ENCODE measurements at places on chromosomes 7 and 10. TPM values are rescaled to one million over a fixed set of nuclear protein-coding genes. Genes with fewer than 3 reads are reported as not detected.

CCDC172 gene
- total RNA-seq, result not detected

FOXL3 gene
- not detected for total RNA-seq

KNDC1 gene
- total RNA-seq, result 1.1 TPM

DYDC1 gene
- not detected for total RNA-seq

TEX36 gene
- total RNA-seq, result not detected

PLEKHA1 gene
- 31.9 TPM for total RNA-seq

ADO gene
- total RNA-seq, result 25.4 TPM

NAMPT gene
- 36.2 TPM for total RNA-seq

ADIRF gene
- 0.34 TPM for total RNA-seq

FAM13C gene
- 1.1 TPM for total RNA-seq
